ENCODE measurements at places on chromosomes 4 and X.

DNA sequence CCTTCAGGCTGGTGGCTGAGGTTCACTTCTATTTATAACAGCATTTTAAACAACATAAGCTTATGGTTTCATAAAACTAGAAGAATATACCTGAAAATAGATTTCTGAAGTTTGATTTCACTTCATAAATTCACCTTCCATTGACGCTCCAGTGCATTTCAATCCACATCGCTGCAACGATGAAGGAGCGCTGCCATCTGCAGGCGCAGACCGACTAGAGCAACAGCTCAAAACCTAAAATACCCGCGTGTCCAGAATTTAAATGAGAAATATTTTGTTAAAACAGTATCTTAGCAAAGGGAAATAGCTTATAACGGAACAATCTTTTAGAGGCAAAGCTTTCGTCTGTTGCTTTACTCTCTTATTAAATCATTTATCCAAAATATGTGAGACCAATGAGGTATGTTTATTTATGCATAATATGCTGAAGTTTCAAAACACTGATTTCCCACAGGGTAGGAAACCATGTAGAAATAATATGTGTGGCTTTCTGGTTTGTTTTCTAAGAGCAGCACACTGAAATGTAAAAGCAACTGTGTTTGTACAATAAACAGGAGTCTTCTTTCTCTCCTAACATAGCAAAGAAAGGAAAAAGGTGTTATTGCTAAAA is 816.4 kb upstream of the FRG1 start:
- H3K4me1 ChIP-seq: no peaks in the 10 kb centered on the region
- H3K27ac ChIP-seq: no peak overlapping the region
- no peaks in the 10 kb centered on the region for H3K36me3 ChIP-seq

DNA sequence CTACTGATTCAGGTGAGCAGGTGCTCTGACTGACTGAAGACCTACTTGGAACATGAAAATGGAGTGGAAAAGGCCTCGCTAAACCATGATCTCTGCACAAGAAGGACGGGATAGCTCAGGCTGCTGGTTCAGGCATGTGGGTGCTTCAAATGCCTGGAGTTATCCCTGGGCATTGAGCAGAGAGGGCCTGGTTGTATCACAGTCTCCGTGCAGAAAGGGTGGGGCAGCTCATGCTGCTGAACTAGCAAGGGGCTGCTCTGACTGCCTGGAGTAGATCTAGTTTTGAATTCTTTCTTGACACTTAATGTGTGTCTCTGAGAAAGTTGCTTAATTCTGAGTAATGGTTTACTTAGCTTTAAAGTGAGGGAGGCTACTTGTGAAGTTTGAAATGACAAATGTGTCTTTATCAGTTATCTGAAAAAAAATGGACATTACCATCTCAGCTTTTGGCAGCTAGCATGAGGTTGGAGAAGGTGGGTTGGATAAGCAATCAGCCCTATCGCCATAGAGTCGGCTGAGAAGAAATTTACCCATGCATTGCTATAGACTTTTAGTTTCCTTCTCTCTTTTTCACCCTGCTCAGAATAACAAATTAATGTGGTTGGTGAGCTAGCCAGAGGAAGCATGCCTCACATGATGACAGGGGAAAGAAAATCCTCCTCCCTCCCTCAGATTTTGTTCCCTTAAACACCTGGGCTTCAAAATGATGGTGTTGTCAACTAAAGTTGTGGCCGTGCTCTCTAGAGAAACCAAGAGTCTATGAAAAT is 832.4 kb downstream of the STIM2 start:
- DNase-seq: no peak
- no peaks in the 10 kb centered on the region for H3K4me1 ChIP-seq
- H3K27ac ChIP-seq: no peak overlapping the region
- H3K27me3 ChIP-seq: no peaks in the 10 kb centered on the region
- no peak overlapping the region for H3K4me3 ChIP-seq

- H3K4me3 ChIP-seq: no peak overlapping the region
- H3K4me1 ChIP-seq: no peaks in the 10 kb centered on the region
- H3K27ac ChIP-seq: no peak overlapping the region
- no peaks in the 10 kb centered on the region for H3K36me3 ChIP-seq
- no peaks in the 10 kb centered on the region for H3K27me3 ChIP-seq
These were observed 9.0 kb downstream of the NAT8L start for GRCh38 chr4:2068198-2068470.

DNA sequence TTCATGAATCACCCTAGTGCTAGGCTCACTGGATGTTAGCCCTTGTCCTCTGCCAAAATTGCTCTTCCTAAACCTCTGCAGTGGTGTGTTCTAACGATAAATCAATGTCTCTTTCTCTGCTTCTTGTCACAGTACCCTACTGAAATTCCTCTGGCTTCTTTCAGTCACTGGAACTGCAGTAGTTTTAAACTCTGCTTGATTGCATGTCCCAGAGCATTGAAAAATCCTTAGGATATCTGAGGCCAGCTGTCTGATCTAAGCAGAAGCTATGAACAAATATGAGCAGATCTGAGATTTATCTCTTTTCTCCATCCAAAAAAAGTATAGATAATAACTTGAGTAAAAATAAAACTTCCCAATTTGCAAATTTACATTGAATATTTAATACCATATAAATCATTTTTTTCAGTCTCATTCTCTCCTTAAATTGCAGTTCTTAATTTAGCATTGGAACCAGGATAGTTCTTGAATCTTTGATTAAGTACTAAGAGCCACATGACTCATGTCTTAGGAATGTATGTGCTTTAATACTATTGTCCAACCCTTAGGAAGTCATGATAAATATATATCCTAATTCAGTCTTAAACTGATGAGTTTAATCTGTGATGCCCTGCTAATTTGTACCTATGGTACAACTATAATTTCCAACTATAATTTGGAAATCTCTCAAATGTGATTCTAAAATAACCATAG is 169.7 kb downstream of the PDHA2 start:
- no peaks in the 10 kb centered on the region for H3K27me3 ChIP-seq
- no peaks in the 10 kb centered on the region for H3K4me1 ChIP-seq
- H3K36me3 ChIP-seq: no peaks in the 10 kb centered on the region
- no peak overlapping the region for H3K4me3 ChIP-seq
- H3K27ac ChIP-seq: no peak overlapping the region
- DNase-seq: no peak

DNA sequence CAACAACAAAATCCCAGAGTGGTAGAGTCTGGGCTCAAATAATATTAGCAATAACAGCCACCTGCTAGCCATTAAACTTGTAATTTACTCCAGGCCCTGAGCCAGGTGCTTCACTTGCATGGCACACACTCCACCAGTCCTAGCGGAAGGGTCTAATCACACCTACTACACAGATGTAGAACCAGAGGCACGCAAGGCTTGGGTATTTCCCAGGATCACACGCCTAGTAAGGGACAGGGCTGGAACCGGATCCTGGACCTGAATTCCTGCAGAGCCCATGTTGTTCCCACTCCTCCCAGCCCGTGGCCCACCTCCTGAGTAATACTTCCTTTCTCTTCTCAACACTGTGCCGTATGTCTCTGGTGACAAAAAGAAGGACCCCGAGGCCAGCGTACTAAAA is 5.7 kb downstream of the MAGEA1 start:
- no peak overlapping the region for H3K27ac ChIP-seq
- no peak overlapping the region for H3K4me3 ChIP-seq
- H3K4me1 ChIP-seq: no peaks in the 10 kb centered on the region
- no peaks in the 10 kb centered on the region for H3K27me3 ChIP-seq
- no peak for DNase-seq

DNA sequence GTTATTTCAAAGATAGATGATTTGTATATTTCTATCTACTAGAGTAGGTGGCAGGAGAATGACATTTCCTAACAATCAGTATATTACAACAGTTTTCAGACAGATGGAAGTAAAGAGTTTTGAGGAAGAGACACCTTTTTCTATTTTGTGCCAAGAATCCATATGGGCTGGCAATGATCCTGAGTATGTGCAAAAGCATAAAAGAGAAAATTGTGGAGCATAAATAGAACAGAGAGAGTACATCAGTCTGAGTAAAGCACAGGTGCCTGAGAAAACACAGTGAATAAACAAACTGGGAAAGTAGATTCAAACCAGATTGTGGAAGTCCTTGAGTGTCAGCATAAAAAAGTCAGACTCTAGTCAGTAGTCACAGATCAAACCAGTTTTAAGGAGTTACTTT is 96.8 kb upstream of the WDR44 start:
- H3K4me1 ChIP-seq: no peaks in the 10 kb centered on the region
- no peak overlapping the region for H3K4me3 ChIP-seq
- no peaks in the 10 kb centered on the region for H3K27me3 ChIP-seq
- H3K27ac ChIP-seq: no peak overlapping the region

- DNase-seq: no peak
- H3K27ac ChIP-seq: no peak overlapping the region
- H3K36me3 ChIP-seq: no peaks in the 10 kb centered on the region
- no peaks in the 10 kb centered on the region for H3K27me3 ChIP-seq
These were observed 63.1 kb downstream of the RTL3 start for GRCh38 chrX:78595901-78596502.

- H3K36me3 ChIP-seq: no peaks in the 10 kb centered on the region
- no peak overlapping the region for H3K27ac ChIP-seq
- H3K4me3 ChIP-seq: no peak overlapping the region
- DNase-seq: no peak
- H3K27me3 ChIP-seq: no peaks in the 10 kb centered on the region
These were observed 7.1 kb downstream of the PRAF2 start for GRCh38 chrX:49066690-49067089.

DNA sequence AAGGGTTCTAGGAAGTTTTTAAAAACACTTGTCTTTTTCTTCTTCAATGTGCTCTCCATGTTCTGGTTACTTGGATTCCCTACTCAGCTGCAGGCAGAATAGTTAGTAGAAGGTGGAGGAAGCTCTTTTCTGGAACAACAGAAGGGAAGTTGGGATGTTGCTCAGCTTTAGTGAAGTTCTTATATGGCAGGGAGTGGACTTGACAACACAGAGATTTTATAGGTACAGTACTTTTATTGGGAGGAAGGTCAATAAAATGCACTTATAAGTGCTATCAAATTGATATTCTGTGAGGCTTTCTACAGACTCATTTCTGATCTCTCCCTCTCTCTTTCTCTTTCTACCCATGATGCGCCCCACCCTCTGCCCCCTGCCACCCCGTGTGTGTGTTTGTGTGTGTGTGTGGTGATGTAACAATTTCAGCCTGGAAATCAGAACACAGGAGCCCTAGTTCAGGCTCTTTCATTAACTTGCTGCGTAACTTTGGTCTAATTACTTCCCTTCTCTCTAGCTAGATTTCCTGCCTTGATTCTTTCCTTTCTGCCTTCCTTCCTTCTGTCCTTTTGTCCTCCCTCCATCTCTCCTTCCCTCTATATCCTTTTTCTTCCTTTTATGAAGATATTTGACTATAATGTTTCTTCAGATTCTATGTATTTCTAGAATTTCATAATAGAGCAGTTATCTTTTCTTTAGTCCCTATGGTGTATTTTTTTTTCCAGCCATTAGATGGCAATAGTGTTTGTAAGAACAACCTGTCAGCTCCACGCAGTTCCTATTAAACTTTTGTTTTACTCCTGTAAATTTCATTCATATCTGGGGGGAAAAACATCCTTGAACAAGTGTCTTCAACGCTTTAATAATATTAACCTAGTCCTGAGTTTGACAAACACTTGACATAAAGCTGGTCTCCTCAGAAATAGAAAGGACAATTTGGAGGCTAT is 37.1 kb downstream of the HEPH start:
- DNase-seq: peak; percentile 41
- H3K27ac ChIP-seq: peak overlapping the region; percentile 63
- no peak overlapping the region for H3K4me3 ChIP-seq
- H3K36me3 ChIP-seq: no peaks in the 10 kb centered on the region
- no peaks in the 10 kb centered on the region for H3K4me1 ChIP-seq

GRCh38 chr4:148447681-148448080 is 5.5 kb upstream of the NR3C2 start:
- H3K36me3 ChIP-seq: no peaks in the 10 kb centered on the region
- H3K4me1 ChIP-seq: no peaks in the 10 kb centered on the region
- no peak overlapping the region for H3K27ac ChIP-seq
- no peak overlapping the region for H3K4me3 ChIP-seq
- no peaks in the 10 kb centered on the region for H3K27me3 ChIP-seq

DNA sequence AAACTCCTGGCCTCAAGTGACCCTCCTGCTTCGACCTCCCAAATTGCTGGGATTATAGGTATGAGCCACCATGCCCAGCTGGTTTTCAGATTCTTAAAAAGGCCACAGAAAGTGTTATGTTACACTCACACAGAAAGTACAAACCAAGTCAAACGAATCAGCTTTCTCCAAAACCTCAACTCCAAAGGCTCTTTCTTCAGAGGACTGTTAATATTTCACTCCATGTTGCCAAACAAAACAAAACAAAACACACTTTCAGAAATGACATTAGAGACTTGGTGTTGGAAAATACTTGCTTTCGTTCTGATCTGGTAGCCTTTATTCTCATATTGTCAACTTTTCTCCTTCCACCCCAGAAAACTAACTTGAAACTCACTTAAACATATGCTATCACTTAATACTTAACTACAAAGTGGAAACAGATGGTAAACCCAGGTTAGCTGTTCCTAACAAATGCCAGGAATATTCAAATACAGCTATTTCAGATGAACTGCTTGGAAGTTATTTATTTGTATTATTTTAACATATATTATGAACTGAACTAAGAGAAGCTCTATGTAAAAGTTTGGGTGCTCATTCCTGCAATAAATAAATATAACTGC is 34.7 kb downstream of the RLIM start:
- no peaks in the 10 kb centered on the region for H3K4me1 ChIP-seq
- no peak overlapping the region for H3K4me3 ChIP-seq
- no peak for DNase-seq
- no peak overlapping the region for H3K27ac ChIP-seq

DNA sequence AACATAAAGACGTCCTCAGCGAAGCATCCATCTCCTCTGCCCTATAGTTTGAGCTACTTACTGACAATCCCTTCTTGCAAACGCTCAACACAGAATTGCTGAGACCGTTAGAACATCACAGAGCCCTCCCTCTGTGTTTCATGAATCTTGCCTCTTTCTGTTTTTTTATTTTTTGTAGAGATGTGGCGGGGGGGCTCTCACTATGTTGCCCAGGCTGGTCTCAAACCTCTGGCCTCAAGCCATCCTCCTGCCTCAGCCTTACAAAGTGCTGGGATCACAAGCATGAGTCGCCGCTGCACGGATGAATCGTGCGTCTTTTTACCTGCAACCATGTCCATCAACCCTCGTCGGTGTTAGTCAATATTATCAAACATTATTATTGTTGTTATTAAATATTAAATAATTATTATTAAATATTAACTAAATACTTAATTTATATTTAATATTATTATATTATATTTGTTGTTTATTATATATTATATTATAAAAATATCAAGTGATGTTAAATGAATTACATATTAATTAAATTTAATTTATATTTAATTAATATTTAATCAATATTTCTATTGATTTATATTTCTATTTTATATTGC is 200.7 kb downstream of the CRLF2 start:
- H3K36me3 ChIP-seq: no peaks in the 10 kb centered on the region
- H3K27me3 ChIP-seq: no peaks in the 10 kb centered on the region
- H3K4me3 ChIP-seq: no peak overlapping the region
- H3K27ac ChIP-seq: no peak overlapping the region
- DNase-seq: no peak
- H3K4me1 ChIP-seq: no peaks in the 10 kb centered on the region

GRCh38 chrX:29012867-29013266 is 425.6 kb downstream of the IL1RAPL1 start:
- no peak overlapping the region for H3K4me3 ChIP-seq
- H3K27me3 ChIP-seq: no peaks in the 10 kb centered on the region
- no peak for DNase-seq
- no peaks in the 10 kb centered on the region for H3K36me3 ChIP-seq
- no peak overlapping the region for H3K27ac ChIP-seq

GRCh38 chr4:68342134-68342533 is 7.8 kb downstream of the YTHDC1 start:
- H3K27me3 ChIP-seq: no peaks in the 10 kb centered on the region
- DNase-seq: no peak
- H3K4me1 ChIP-seq: peaks cover 9% of the 10 kb centered on the region
- H3K27ac ChIP-seq: no peak overlapping the region

All from colonic mucosa (tissue), 4 donors.